ENCODE measurements at places on chromosomes 5 and 9.
A peak's percentile ranks its signal among the peaks of the same experiment; 100 is the strongest.

GRCh38 chr9:111118256-111118948 lies 80.1 kb upstream of the LPAR1 start:
- peak; percentile 45 for DNase-seq

DNA sequence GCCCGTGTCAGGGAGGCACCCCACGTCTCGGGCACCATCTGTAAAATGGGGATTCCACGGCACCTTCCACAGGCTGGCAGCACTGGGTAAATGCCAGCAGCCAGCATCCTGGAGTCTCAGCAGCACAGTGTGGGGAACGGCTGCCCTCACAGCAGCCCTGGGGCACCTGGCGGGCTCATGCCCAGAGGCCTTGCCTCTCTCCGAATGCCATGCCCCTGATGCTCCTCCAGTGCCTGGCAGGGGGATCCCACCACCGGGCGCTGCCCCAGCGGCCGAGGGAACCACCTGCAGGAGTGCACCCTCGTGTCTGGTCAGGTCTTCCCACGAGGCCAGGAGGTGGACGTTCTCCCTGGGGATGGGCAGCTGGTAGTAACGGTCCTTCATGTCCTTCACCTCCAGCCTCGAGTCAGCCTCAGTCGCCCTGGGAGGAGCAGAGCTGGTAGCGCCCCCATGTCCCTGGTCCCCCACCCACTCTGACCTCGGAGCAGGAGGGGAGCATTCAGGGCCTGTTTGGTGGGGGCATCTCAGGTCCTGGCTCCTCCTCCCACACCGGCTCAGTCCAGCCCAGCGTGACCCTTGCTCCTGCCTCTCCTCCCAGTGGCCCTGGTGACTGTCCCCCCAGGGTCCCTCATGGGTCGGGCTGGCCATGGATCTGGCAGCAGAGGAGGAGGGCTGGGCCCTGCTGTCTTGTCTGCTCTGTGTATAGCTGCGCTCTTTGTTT lies 49.9 kb upstream of the NRARP start:
- peak; percentile 5 for DNase-seq

DNA sequence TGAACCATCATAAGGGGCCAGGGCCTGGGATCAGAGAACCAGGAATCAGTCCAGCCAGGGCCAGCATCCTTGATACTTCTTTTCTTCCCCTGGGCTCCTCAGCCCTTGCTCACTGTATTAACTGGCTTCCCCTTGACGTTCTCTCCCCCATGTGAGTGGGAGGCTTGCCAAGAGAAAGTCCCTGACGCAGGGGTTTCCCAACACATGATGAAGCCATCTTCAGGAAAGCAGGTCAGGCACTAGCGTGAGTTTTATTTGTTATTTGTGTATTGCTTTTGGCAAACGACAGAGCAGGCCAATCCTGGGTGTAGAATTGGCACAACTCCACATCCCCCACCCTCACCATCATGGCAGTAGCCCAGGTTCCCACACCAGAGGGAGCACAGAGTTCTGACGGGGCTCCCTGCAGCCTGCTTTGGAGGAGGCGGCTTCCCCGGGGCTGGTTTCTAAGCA lies 165.5 kb upstream of the NFIL3 start:
- DNase-seq, result no peak

GRCh38 chr5:119583684-119584083 lies 45.7 kb upstream of the FAM170A start:
- no peak for DNase-seq

DNA sequence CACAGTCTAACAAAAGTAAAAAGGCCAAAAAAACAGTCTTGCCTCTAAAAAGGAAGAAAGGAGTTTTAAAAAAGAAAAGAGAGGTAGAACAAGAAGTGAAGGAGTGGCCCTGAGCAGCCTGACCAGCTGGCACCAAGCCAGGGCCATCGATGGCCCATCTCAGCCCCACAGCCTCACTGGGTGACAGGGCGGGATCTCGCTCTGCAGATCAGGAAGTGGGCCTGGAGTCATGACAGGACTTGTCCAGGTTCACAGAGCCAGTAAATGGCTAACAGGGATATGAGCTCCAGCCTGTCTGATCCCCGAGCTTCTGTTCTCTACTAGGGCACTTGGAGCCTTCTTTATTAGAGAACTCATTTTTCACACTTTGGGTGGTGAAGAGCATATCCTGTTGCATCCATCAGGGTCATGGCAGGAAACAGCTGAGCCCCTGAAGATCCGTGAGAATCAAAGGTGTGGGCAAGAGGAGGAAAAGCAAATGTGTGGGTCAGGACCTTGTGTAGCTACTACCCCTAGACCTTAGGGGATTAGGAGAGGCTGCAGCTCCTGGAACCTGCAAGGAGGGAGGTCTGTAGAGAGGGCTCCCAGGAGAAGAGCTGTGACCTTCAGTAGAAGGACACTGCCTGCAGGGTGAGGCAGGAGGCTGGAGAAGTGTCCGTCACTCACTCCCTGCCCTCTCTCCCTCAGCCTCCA lies 299.0 kb upstream of the MSX2 start:
- DNase-seq, result no peak

GRCh38 chr9:109401169-109401989 lies 80.5 kb upstream of the EPB41L4B start:
- peak; percentile 61 for DNase-seq

- no peak for DNase-seq
Measured at GRCh38 chr5:174524351-174524750, 200.0 kb upstream of the MSX2 start.

- no peak for DNase-seq
Measured at GRCh38 chr5:55211184-55211874, 15.8 kb downstream of the MCIDAS start.

DNA sequence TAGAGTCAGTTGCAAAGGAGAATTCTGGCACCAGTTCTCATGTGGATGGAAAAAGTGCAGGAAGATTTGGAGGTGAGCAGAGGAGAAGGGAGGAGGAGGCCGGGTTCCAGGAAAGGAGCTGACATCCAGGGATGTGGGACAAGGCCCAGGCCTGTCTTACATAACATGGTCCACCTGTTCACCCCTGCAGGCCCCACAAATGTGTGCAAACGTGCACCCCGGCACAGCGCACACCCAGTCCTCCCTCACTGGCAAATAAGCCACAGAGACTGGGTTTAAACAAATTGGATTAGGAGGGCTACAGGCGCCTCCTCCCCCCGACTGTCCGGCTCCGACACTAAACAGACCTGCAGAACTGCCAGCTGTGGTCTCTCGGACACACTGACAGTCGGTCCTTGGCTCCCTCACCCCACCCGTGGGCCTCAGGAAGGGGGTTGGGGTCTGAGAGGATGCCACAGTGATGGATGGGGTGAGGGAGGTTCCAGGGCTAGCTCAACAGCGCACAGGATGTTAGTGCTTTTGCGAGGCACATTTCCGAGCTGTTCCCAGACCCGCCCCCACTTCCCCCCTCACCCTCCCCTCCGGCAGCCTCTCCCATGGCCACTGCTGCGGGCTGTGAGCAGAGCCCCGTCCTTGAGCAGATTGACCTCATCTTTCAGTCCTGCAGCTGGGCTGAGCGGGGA lies 43.4 kb upstream of the IL17B start:
- peak; percentile 73 for DNase-seq

- DNase-seq, result peak; percentile 42
Measured at GRCh38 chr9:116543731-116544400, 143.2 kb upstream of the TRIM32 start.

DNA sequence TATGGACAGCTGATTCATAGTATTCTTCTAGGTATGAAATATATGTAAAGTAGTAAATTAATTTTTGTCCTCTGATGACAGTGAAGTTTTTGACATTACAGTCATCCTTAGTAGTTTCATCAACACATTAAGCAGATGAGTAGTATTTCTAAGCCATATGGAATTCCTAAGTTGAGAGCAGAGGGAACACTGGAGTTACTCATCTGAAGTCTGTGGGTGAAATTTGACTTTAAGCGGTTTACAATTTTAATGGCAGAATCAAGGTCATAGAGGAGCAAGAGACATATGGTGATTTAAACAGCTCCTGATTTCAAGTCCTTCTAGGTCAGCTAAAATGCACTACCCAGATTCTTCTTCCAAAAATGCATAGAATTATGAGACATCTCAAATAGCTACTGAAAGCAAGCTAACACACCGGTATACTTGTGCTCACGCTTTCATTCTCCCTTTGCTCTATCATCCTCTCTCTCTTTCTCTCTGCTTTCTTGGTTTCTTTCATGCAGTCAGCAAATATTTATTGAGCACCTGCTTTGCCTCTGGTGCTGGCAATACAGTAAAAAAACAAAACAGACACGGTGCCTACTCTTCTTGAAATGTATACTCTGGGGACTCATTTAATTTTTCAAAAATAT lies 235.9 kb downstream of the FER start:
- DNase-seq, result peak; percentile 6

DNA sequence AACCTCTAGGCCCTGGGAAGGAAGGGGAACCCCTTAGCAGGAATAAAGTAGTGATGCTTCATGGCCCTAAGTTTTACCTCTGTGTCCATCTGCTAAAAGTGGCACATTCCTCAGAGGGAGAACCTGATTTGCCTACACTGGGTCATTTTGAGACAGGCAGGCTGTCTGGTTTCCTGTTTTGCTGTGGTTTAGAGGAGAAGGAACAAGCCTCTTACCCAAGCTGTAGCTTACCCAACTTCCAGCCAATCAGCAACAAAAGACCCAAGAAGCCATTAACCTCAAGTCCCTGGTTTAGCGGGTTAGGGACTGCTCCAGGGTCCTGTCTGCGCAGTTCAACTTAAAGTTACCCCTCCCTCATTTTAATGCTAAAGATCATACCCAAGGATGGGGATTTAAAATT lies 411.0 kb downstream of the MAT2B start:
- no peak for DNase-seq

DNA sequence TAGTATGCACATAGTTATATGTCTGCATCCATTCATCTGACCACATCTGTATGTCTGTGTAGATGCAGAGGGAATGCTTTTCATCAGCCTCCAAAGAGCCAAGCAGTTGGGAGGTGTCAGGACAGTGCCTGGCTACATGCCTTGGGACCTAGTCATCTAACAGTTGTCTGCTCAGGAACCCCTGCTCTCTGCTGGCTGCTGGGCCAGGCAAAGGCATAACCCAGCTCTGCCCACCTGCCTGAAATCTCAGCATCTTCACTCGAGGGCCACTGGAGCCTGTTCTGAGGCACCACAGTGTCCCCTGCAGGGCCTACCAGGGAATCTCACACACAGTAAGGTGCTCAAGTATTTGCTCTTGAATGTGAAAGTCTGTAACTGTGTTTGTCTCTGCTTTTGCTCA lies 3.7 kb downstream of the C9orf50 start:
- peak; percentile 85 for DNase-seq

DNA sequence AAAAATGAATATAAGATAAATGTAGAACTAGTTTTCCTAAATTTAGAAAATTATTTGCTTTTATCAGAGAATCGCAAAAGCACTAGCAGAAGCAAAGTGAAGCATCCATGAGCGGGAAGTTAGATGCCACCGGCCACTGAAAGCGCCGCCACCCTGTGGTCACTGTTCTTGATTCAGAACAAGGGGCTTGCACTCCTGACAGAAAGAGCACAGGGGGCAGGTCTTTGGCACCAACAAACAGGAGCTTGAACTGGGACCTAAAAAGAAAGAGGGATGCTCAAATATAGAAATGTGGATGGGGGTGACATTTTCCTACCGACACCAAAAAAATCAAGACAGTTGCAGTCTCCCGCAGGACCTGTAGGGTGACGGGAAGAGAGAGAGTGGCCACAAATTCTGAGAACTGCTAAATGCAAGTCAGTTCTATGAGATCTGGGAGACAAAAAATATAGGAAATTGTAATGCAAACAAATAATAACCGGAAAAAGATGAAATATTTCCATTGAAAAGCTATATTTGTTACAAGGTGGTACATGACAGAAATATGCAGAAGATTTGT lies 144.3 kb downstream of the CDH12 start:
- no peak for DNase-seq

DNA sequence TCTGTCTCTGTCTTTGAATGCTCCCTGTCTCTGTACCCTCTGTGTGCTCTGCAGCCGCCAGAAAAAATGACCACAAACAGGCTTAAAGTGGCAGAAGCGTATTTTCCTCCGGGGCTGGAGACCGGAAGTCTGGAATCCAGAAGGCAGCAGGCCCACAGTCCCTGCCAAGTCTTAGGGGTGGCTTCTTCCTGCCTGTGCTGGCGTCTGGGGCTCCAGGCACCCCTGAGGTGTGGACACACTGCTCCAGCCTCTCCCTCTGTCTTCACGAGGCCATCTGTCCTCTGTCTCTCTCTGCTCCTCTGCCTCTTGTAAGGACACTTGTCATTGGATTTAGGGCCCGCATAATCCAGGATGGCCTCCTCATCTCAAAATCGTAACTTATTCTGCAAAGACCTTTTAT lies 298.4 kb upstream of the IRX4 start:
- no peak for DNase-seq

DNA sequence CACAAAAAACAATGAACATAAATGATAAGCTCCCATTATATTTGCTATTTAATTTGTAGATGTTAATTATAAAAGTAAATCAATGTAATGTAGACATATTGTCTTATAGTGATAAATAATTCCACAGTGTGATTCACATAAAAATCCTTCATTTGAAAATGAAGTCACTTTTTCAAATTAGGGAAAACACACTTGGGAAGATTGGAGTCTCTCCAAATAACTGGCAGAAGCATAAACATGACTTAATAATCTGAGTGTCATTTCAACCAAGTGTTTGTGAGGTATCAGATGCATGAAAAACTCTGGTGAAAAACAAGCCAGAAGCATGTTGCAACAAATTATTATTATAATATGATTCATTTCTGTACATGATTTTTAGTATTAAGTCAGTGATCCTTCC lies 102.2 kb downstream of the CETN3 start:
- DNase-seq, result no peak

- DNase-seq, result no peak
Measured at GRCh38 chr5:55926476-55926875, 68.3 kb downstream of the IL6ST start.

DNA sequence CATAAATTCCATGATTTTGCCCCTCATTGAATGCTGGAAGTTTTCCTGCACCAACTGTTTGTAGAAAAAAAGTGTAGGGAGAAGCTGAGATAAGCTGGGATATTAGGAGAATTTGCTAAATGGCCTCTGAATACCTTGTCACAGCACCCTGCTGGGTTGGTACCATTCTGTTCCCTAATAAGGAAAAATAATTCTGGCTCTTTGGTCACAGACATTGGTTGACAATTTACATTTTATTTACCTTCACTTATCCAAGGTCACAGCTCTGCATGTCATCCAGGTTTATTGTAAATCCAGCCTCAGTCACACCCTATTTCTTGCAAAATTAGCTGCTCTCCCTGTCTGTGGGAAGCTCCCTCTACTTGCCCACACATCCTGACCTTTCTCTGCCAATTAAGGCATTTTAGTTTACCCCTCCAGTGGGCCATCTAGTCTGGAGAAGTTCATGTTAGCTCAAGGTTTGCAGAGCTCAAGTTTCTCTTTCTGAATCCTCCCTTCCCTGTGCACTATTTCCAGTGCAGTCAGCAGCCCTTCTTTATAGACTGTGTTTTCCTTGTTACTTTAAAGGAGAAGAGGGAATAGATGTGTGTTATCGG lies 115.4 kb upstream of the NTRK2 start:
- no peak for DNase-seq

- DNase-seq, result peak; percentile 12
Measured at GRCh38 chr9:17802249-17802857, 223.5 kb downstream of the SH3GL2 start.

DNA sequence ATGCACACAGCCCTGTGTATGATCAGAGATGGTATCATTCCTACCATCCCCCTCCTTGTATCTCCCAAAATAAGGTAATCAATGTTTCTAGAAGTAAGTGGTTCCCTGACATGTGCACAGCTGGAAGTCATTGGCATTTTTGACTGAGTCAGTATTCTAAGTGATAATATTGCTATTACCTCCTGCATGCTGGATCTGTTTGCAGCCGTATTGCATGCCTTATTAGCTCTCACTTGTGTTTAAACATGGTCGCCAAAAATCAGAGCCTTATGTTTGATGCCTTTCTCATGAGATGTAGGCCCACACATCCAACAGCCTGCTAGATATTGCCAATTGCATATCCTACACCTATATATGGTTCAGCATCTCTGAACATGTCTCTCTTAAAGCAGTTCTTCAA lies 254.3 kb downstream of the CDH12 start:
- DNase-seq, result no peak

All from AG08396 (cell line).